LHCN-M2 (cell line): ENCODE measurements at places on chromosomes 13 and 19. TPM values are rescaled to one million over a fixed set of nuclear protein-coding genes. Genes with fewer than 3 reads are reported as not detected.

Gene KCNC3
- total RNA-seq = not detected in 2 replicates

Gene RFPL4A
- not detected in 2 replicates for total RNA-seq

Gene FAM216B
- total RNA-seq = not detected in 2 replicates

Gene DLL3
- total RNA-seq = 2.4 and 2.6 TPM in 2 replicates

Gene LRRC63
- total RNA-seq = not detected in 2 replicates

Gene ZNF471
- total RNA-seq = 0.83 and 1.6 TPM in 2 replicates

Gene ZNF726
- total RNA-seq = 5.0 and 6.0 TPM in 2 replicates

Gene C3
- total RNA-seq = 0.71 and 1.1 TPM in 2 replicates

Gene CD22
- total RNA-seq = 1.0 and 2.2 TPM in 2 replicates
